ENCODE measurements at places on chromosomes 7 and 10.

DNA sequence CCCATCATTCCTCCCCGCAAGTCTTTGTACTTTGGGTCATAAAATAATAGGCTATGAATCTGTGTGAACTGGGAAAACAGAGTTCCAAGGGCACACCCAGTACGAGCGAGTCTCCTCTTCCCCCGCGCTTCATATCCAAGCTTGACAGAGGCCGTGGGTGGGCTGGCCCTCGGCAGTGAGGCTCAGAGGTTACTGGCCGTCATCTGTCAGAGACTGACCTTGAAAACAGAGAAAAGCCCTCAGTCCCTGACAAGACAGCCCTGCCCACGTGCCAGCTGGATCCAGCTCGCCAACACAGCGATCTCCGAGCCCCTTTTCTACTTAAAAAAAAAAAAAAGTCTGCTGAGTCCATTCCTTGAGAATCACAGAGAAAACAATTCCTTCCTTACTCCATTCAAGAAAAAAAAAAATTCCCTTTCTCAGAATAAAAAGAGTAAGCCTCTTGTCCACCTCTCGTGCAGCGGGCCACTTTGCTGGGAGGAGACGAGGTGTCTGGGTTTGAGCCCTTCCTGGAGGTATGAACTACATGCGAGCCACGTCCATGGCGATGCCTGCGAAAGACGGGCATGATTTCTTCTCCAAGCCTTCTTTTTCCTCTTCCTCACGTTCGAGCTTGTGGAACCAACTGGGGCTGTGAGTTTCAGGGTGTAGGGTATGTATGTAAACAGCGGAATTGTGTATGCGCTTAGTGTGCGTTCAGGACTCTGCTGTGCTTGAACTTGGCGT is 744 bp upstream of the BICC1 start:
- no peak for DNase-seq

DNA sequence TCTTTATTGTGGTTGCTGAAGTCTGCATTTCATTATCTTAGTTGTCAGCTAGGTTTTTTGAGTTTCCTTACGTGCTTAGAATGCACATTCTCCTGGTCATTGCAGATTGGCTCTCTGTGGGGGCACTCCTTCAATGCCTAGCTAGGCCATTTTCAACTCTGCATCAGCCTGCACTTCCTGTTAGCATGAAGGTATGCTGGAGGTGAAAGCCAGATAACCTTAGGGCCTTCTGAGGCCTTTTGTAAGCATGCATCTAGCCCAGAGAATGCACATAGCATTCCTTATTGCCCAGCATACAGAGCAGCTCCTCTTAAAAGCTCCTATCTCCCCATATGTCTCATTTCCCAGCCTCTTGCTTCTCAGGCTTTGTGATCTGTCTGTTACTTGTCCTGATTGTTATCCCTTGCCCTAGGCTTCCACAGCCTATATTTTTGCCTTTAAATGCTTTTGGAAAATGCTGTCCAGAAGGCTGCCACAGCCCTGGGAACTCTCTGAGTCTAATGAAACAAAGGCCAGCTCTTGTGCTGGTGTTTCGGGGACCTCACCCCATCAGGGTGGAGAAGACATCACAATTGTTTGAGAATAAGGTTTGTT is 108.1 kb upstream of the IGFBP3 start:
- DNase-seq: no peak

DNA sequence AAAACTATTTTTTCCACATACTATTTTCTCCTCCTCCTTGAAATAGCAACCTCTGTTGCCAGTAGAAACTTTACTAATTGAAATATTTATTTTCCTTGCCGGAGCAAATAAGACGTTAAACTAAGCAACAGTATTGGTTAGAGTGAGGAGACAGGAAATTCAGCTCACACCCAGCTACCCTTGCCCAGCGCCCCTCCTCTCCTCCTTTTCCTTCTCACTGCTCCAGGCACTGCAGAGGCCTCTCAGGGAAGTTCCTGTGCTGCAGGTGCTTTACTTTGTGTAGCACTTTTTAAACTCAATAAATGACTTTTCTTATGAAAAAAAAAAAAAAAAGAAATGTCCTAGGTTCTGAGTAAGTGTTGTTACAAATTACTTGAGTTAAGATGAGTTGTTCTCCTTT is 134.0 kb downstream of the SEMA3E start:
- DNase-seq: no peak

- DNase-seq: no peak
These were observed 63.9 kb downstream of the STK17A start for GRCh38 chr7:43646603-43647338.

DNA sequence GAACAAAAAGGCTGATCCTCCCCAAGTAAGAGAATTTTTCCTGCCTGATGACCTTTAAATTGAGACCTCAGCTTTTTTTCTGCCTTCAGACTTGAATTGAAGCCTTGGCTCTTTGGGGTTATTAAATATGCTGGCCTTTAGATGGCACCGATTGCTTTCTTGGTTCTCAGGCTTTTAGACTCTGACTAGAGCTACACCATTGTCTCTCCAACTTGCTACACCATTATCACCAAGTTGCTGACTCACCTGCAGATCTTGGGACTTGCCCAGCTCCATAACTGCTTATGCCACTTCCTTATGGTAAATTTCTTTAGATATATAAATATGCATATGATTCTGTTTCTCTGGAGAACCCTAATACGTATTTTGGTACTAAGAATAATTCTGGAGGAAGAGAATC is 3.1 kb upstream of the ABCA13 start:
- no peak for DNase-seq

All from HCT116 (cell line).